ENCODE measurements at places on chromosomes 16 and 17. TPM values are rescaled to one million over a fixed set of nuclear protein-coding genes. Genes with fewer than 3 reads are reported as not detected.

- no peak for DNase-seq
Measured at GRCh38 chr17:83091257-83092141, 12.1 kb downstream of the METRNL start.

GRCh38 chr16:57426356-57426755 lies 20.8 kb downstream of the CIAPIN1 start:
- DNase-seq: no peak

GRCh38 chr16:68395167-68395786 lies 53.0 kb downstream of the SMPD3 start:
- DNase-seq: no peak

- DNase-seq: no peak
Measured at GRCh38 chr16:68147444-68147843, 62.3 kb downstream of the NFATC3 start.

GRCh38 chr17:59492091-59492451 lies 73.3 kb upstream of the DHX40 start:
- DNase-seq: no peak

- no peak for DNase-seq
Measured at GRCh38 chr16:17784073-17784472, 313.3 kb upstream of the XYLT1 start.

DNA sequence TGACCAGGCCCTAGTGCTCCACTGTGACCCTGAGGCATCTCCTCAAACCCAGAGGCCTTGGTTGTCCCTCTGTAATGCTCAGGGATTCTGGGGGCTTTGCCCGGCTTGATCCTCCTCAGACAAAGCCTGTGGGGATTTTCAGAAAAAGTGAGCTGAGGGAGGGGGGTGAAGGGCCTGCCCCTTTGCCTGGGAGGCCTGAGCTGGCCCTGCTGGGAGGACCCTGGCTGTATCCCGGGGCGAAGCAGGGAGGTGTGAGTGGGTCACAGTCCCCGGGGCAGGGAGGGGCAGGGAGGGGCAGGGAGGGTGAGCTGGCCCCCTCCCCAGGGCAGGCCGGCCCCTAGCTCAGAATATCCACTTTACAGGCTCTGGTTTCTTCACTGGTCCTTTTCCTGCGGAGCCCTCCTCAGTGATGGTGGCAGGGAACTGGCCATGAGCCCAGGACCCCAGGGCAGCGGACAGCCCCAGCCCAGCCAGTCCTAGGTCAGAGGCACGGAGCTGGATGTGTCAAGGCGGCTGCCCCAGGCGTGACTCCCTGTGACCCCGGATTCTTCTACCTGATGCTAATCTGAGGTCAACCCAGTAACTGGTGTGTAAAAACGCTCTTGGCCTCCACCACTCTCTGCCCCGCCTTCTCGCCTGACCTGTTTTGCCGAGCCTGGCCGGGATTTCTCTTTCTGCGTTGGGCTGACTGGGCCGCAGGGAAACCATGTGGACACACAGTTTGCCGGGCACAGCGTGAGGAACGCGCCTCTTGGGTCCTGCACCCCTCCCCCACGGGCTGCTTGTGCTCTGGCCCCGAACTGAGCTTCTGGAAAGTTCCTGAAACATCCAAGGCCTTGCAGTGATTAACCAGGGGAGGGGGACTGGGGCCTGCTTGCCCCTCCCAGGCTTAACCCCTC lies 5.8 kb upstream of the FASN start:
- DNase-seq: no peak

The PIK3R5 gene
- total RNA-seq: 48.9 TPM

The HBM gene
- not detected for total RNA-seq

The NPTX1 gene
- 9.3 TPM for total RNA-seq

All from activated CD8-positive, alpha-beta memory T cell treated with anti-CD3 and anti-CD28 coated beads, Interleukin-2, amount 10 ng/mL, durations not matched to agents 7 days and 5 days (primary cell).